ENCODE measurements at places on chromosomes 2 and 18. TPM values are rescaled to one million over a fixed set of nuclear protein-coding genes. Genes with fewer than 3 reads are reported as not detected.

SP140 gene
- total RNA-seq: not detected

GMCL1 gene
- total RNA-seq: 12.1 TPM

PLB1 gene
- total RNA-seq: 2.6 TPM

UCN gene
- total RNA-seq: 1.9 TPM

RAPGEF4 gene
- total RNA-seq: 0.12 TPM

TDRD15 gene
- total RNA-seq: not detected

Data from A549 treated with RU486 at 1 μM for 4 hours (cell line).